ENCODE measurements at places on chromosomes 2 and 18. TPM values are rescaled to one million over a fixed set of nuclear protein-coding genes. Genes with fewer than 3 reads are reported as not detected.
A peak's percentile ranks its signal among the peaks of the same experiment; 100 is the strongest.

DNA sequence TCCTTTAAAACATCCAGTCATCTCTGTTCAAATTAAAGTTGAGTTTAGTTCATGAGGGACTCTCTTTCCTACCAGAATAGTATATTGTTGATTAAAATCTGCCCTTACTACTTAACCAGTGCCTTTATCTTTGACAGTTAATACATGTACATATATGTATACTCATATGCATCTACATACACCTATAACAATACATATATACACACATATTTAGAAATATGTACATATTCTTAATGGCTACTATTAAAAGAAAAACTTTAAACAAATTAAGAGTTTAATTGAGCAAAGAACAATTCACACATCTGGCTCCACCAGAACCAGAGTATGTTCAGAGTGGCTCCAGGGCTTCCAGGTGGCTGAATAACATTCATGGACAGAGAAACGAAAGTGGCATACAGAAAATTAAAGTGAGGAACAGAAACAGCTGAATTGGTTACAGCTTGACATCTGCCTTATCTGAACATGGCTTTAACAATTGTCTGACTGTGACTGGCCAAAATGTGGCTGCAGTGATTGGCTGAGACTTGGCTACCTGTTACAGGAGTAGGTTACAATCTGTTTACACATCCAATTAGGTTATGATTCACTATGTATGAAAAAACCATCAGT lies 38.8 kb downstream of the ZNF519 start:
- no peaks in the 10 kb centered on the region for H3K36me3 ChIP-seq
- H3K27me3 ChIP-seq = no peaks in the 10 kb centered on the region
- H3K27ac ChIP-seq = no peak overlapping the region
- DNase-seq = no peak

GRCh38 chr2:240704651-240705050 lies 13.0 kb downstream of the AQP12A start:
- H3K4me3 ChIP-seq = no peak overlapping the region
- peaks cover 8% of the 10 kb centered on the region for H3K4me1 ChIP-seq
- no peak overlapping the region for H3K27ac ChIP-seq

GRCh38 chr2:22360735-22361374 lies 1024.1 kb upstream of the KLHL29 start:
- H3K27ac ChIP-seq = no peak overlapping the region
- H3K4me3 ChIP-seq = no peak overlapping the region
- DNase-seq = no peak
- H3K4me1 ChIP-seq = no peaks in the 10 kb centered on the region
- H3K27me3 ChIP-seq = no peaks in the 10 kb centered on the region

DNA sequence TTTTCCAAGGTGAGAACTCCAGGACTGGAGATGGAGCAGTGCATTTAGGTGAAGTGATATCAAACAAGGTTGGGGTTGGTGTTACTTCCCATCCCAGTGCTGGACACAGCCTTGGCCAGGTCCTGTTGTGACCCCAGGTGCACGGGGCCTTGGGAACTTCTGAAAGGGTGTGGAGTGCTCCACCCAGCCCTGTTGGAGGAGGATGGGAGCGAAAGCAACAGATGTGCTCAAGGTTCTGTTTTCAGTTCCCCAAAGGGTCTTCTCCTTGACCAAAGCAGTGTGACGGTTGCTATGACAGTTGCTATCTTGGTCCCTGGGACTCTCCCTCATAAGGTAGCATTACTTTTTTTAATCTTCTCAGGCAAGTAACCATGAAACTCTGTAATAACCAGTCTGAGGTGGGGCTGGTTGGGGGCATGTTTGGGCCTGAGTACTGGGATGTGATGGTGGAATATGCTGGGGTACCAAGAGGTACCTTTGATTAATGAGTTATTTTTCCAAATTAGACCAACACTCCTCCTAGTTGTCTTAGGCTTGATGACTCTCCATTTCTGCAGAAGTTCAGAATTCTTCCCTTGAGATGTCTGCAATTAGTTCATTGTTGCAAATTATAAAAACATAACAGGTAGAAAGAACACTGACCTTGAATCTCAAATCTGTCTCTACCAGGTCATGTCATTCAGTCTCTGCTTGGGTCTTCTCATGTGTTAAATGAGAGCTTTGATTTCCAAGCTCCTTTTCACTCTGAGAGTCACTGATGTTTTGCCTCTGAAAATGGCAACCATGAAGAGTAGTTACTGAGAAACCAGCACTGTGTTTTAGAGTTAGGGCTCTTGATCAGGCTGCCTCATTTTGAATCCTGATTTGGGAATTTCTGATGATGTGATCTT lies 154.5 kb downstream of the RPIA start:
- H3K36me3 ChIP-seq = no peaks in the 10 kb centered on the region
- peaks cover 43% of the 10 kb centered on the region for H3K27me3 ChIP-seq
- H3K4me1 ChIP-seq = no peaks in the 10 kb centered on the region
- no peak overlapping the region for H3K4me3 ChIP-seq

DNA sequence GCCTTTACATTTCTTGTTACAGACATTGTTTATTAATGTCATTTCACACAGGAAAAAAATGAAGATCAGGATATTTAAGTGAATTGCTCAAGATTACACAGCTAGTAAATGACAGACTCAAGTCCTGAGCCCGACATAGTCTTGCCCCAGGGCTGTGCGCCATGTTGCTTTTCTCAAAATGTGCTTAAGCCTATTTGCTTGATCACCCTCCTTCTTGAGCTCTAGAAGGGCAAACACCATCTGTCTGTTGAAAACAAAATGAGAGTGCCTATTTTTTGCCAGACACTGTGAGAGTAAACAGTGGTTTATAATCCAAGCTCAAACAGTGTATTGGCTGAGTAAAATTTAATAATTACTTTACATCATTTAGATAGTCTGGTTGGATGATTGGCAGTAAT lies 34.8 kb upstream of the HNMT start:
- H3K36me3 ChIP-seq = no peaks in the 10 kb centered on the region
- H3K27me3 ChIP-seq = no peaks in the 10 kb centered on the region
- no peak overlapping the region for H3K4me3 ChIP-seq
- H3K27ac ChIP-seq = no peak overlapping the region
- no peaks in the 10 kb centered on the region for H3K4me1 ChIP-seq
- no peak for DNase-seq

DNA sequence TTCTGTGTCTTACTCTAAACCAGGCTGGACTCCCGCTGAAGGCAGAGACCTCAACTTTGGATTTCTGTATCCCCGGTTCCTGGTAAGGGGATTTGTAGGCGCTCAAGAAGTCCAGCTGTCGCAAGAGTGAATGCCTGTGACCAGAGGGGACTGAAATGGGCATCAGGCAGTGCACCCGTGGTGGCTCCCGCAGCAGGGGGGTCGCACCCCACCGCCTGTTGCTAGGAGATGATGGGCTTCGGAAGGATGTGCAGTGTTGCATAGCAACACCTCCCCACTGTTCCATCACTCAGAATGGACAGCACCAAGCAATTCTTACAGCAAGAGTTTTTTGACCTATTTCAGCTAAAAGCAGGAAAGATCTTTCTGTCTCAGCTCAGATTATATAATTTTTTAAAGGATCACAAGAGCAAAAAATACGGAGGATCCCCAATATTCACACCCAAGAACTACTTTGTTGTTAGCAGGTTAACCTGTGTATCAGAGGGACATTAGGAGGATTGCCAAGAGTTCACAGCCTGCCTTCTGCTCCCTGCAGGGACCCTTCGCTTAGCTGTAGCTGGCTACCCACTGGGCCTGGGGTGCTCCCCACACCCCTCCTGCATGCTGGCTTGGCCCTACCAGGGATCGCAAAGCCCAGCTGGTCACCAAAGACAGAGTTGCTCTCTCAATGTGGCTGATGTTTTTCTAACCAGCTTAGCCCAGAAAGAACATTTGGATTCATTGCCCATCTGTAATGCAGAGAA lies 63.8 kb downstream of the SOWAHC start:
- H3K27me3 ChIP-seq = peaks cover 15% of the 10 kb centered on the region
- no peak for DNase-seq
- no peak overlapping the region for H3K27ac ChIP-seq

- H3K36me3 ChIP-seq = peaks cover 11% of the 10 kb centered on the region
- no peak for DNase-seq
- no peak overlapping the region for H3K4me3 ChIP-seq
- H3K27me3 ChIP-seq = no peaks in the 10 kb centered on the region
- H3K4me1 ChIP-seq = peaks cover 22% of the 10 kb centered on the region
These were observed 7.6 kb downstream of the COX5B start for GRCh38 chr2:97653473-97653872.

GRCh38 chr18:46067438-46068007 lies 4.5 kb downstream of the PSTPIP2 start:
- no peak overlapping the region for H3K27ac ChIP-seq
- H3K27me3 ChIP-seq = no peaks in the 10 kb centered on the region
- H3K4me3 ChIP-seq = no peak overlapping the region

- DNase-seq = no peak
- peaks cover 18% of the 10 kb centered on the region for H3K27me3 ChIP-seq
- no peak overlapping the region for H3K4me3 ChIP-seq
- H3K36me3 ChIP-seq = no peaks in the 10 kb centered on the region
- H3K27ac ChIP-seq = no peak overlapping the region
- no peaks in the 10 kb centered on the region for H3K4me1 ChIP-seq
These were observed 31.9 kb downstream of the CAVIN2 start for GRCh38 chr2:191815010-191815409.

GRCh38 chr2:160574468-160575140 lies 81.0 kb upstream of the RBMS1 start:
- no peaks in the 10 kb centered on the region for H3K36me3 ChIP-seq
- no peaks in the 10 kb centered on the region for H3K4me1 ChIP-seq
- DNase-seq = no peak
- H3K4me3 ChIP-seq = no peak overlapping the region
- H3K27me3 ChIP-seq = peaks cover 2% of the 10 kb centered on the region

- peaks cover 5% of the 10 kb centered on the region for H3K4me1 ChIP-seq
- no peak overlapping the region for H3K4me3 ChIP-seq
- no peak for DNase-seq
- no peak overlapping the region for H3K27ac ChIP-seq
- no peaks in the 10 kb centered on the region for H3K36me3 ChIP-seq
- H3K27me3 ChIP-seq = no peaks in the 10 kb centered on the region
These were observed 12.2 kb downstream of the PTPRM start for GRCh38 chr18:7579176-7579917.

- no peaks in the 10 kb centered on the region for H3K36me3 ChIP-seq
- no peaks in the 10 kb centered on the region for H3K27me3 ChIP-seq
- DNase-seq = no peak
These were observed 57.1 kb downstream of the ZFP36L2 start for GRCh38 chr2:43169099-43169945.

GRCh38 chr2:199433204-199433832 lies 24.4 kb downstream of the SATB2 start:
- no peak for DNase-seq
- H3K4me3 ChIP-seq = no peak overlapping the region
- no peaks in the 10 kb centered on the region for H3K4me1 ChIP-seq
- H3K27ac ChIP-seq = no peak overlapping the region

DNA sequence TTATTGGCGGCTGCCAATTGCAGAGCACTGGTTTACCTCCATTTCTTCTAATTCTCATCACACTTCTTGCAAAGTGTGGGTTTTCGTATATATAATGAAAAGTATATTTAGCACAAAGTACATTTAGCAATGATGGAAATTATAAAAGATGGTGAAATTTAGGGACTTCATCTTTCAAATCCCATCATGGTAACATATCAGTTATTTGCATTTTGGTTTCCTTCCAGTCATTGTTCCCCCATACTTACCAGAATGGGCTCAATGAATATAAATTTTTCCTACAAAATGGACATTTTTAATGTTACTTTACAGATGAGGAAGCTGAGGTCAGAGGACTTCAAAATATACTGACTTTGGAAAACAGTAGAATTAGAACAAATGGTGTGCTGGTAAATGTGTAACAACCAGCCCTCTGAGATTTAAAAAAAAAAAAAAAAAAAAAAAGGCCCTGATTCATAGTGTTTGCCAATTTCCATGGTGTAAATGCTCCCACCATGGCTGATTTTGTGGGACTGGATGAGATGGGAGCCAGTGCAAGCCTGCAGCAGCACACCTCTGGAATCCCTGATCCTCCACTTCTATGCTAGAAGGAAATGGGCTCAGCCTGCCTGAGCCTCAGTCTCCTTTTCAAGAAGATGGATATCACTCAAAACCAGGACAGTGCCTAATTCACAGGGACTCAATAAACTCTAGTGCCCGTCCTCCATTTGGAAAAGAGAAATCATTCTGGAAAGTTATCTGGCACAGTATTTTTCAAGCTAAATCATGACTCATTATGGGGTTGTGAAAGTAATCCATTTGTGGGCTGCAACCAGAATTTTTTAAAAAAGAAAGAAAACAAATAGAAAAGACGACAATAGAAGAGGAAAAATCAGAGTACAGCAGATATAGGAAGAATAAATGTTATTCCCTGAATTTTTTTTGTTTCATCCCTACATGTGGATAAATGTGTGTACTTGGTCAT lies 34.0 kb downstream of the LBH start:
- no peaks in the 10 kb centered on the region for H3K27me3 ChIP-seq
- peak overlapping the region; percentile 98 for H3K27ac ChIP-seq
- DNase-seq = no peak
- H3K36me3 ChIP-seq = peaks cover 24% of the 10 kb centered on the region

DNA sequence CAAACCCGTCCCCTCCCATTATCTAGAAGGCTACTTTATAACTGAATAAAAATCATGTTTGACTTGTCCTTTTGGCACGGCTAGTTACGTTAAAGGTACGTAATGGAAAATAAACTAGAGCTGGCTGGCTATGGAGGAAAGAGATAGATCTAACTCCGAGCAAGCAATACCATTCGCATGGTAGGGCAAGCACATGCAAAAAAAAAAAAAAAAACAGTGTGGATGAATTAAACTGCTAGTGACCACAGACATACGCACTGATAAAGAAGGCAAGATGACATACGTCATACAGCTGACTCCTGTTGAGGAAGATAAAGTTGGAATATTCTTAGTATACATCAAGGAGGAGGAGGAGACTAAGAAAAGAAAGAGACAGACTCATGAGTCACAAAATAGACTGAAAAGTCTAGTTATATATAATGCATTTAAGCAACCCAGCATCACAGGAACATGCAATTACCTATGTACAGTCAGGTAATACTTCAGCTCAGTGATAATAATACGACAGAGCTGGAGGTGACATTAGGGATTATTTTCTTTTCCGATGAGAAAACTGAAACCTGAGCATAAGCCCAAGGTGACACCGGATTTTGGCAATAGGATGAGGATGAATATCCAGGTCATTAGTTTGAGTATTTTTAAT lies 37.9 kb upstream of the NARS1 start:
- peaks cover 11% of the 10 kb centered on the region for H3K36me3 ChIP-seq
- no peak overlapping the region for H3K4me3 ChIP-seq
- no peaks in the 10 kb centered on the region for H3K27me3 ChIP-seq

ABCB11 gene
- not detected for total RNA-seq

CHRNG gene
- total RNA-seq = not detected

ATP8B1 gene
- not detected for total RNA-seq

DNAH6 gene
- total RNA-seq = 0.48 TPM

SLC19A3 gene
- total RNA-seq = not detected

MOCOS gene
- 0.24 TPM for total RNA-seq

TYMS gene
- 276 TPM for total RNA-seq

DOK6 gene
- total RNA-seq = not detected

All from natural killer cell treated with Interleukin-12 subunit alpha and Interleukin-12 subunit beta and Interleukin-15 and Interleukin-18, amount 100 ng/mL, for 72 hours (primary cell).